A549 treated with GW870086 at 1 μM for 4 hours (cell line): ENCODE measurements at places on chromosomes 12 and 14. TPM values are rescaled to one million over a fixed set of nuclear protein-coding genes. Genes with fewer than 3 reads are reported as not detected.

Gene SLC25A47
- total RNA-seq = not detected in 5 replicates

Gene NEUROD4
- not detected in 5 replicates for total RNA-seq

Gene CELA1
- not detected in 5 replicates for total RNA-seq

Gene ADCY6
- 9.0 to 15.8 TPM (median 13.2 TPM) in 5 replicates for total RNA-seq

Gene MCRS1
- 58.2 to 66.0 TPM (median 64.9 TPM) in 5 replicates for total RNA-seq

Gene KLRD1
- total RNA-seq = not detected in 5 replicates

Gene CBLN3
- total RNA-seq = 1.0 to 1.7 TPM (median 1.2 TPM) in 5 replicates

Gene TMPRSS12
- not detected in 5 replicates for total RNA-seq

Gene RTN1
- total RNA-seq = 0.09 TPM in 1 of 5 replicates, not detected in the others

Gene CLEC6A
- not detected in 5 replicates for total RNA-seq

Gene EPS8
- 38.1 to 49.0 TPM (median 44.8 TPM) in 5 replicates for total RNA-seq

Gene NYNRIN
- 0.25 to 0.34 TPM (median 0.26 TPM) in 5 replicates for total RNA-seq

Gene ZDHHC22
- 0.18 to 0.35 TPM (median 0.23 TPM) in 5 replicates for total RNA-seq

Gene ASPG
- 0.07 to 0.16 TPM in 2 of 5 replicates, not detected in the others for total RNA-seq

Gene IKBIP
- 61.5 to 77.0 TPM (median 70.5 TPM) in 5 replicates for total RNA-seq

Gene PLCZ1
- total RNA-seq = not detected in 5 replicates

Gene RNU4-1
- not detected in 5 replicates for total RNA-seq

Gene C12orf56
- 0.03 to 0.24 TPM (median 0.03 TPM) in 3 of 5 replicates, not detected in the others for total RNA-seq

Gene FGF23
- total RNA-seq = not detected in 5 replicates

Gene DPPA3
- not detected in 5 replicates for total RNA-seq

Gene MGAT4C
- total RNA-seq = 0.06 TPM in 2 of 5 replicates, not detected in the others

Gene MYF6
- total RNA-seq = not detected in 5 replicates

Gene PIGH
- 16.2 to 22.9 TPM (median 20.3 TPM) in 5 replicates for total RNA-seq

Gene SLC7A8
- 0.82 to 2.4 TPM (median 1.2 TPM) in 5 replicates for total RNA-seq

Gene KRT8
- total RNA-seq = 3,905 to 4,615 TPM (median 4,500 TPM) in 5 replicates

Gene MIS18BP1
- total RNA-seq = 15.3 to 25.4 TPM (median 21.0 TPM) in 5 replicates

Gene EID3
- 5.4 to 7.3 TPM (median 7.1 TPM) in 5 replicates for total RNA-seq

Gene TAS2R8
- total RNA-seq = not detected in 5 replicates

Gene CNIH1
- total RNA-seq = 239 to 340 TPM (median 257 TPM) in 5 replicates

Gene KRT71
- total RNA-seq = not detected in 5 replicates

Gene PRORP
- 33.9 to 36.6 TPM (median 35.1 TPM) in 5 replicates for total RNA-seq

Gene TOMM20L
- not detected in 5 replicates for total RNA-seq
